ENCODE measurements at places on chromosomes 16 and 17.

DNA sequence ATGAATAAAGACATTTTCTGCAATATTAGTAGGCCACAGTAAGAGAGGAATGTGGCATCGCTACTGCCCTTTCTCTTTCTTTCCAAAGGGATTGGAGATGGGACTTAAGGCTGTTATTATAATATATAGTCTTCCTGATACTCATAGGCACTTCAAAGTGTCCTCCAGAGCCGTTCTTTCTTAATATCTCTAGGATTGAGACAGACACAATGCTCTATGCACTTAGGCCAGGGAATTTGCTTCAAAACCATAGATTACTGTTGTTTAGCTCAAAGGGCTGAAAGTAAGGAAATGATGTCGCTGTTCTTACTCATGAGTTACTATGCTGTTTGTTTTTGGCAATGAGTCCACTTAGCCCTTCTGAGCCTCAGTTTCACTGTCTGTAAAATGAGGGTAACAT lies 590.5 kb downstream of the CDH11 start:
- no peak for DNase-seq

GRCh38 chr16:49378816-49379215 lies 5.2 kb downstream of the C16orf78 start:
- DNase-seq, result no peak

DNA sequence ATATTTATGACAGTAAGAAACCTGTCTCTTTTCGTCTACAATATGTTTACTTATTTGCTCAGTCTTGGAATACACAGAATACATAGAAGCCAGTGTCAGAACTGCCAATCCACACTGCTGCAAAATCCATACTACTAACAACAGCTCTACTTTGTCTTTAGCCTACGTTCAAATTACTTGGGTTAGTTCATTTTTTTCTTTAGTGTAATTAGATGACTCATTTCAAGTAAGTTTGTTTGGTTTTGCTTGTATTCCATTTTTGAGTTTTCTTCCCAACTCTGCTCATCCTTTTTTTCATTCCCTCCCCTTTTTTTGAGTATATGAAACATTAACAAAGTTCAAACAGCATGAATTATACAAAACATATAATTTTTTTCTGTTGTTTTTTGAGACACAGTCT lies 16.9 kb downstream of the CMC2 start:
- no peak for DNase-seq

DNA sequence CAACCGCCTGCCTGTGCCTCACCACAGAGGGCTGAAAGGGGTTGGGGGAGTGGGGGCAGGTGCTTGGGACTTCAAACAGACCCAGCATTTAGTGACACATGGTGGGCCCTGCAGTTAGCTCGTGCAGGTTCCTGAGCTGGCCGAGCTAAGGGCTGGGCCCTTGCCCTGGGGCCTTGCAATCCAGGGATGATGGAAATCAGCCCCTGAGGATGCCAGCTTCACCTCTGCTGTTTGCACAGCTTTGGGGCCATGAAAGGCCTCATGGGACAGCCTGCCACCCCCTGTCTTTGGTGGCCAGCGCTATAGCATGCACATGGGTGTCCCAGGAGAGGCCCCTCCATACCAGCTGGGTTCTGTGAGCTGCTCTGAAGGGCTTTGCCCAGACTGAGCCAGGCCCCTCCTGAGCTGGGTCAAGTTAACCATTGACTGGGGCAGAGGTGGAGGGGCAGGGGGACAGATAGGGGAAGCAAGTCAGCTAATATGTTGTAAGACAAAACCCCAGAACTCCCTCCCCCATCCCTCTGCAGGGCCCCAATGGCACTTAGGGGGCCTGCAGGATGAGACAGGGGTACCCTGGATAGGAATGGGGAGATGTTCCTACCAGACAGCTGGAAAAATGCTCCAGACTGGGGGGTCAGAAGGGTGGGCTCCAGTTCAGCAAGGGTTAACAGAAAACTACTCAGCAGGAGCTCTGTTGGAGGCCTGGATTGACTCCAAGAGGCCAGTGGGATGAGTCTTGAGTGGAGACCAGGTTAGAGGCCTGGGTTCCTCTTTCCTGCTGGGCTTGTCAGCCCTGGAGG lies 692 bp downstream of the PRR15L start:
- DNase-seq, result no peak

DNA sequence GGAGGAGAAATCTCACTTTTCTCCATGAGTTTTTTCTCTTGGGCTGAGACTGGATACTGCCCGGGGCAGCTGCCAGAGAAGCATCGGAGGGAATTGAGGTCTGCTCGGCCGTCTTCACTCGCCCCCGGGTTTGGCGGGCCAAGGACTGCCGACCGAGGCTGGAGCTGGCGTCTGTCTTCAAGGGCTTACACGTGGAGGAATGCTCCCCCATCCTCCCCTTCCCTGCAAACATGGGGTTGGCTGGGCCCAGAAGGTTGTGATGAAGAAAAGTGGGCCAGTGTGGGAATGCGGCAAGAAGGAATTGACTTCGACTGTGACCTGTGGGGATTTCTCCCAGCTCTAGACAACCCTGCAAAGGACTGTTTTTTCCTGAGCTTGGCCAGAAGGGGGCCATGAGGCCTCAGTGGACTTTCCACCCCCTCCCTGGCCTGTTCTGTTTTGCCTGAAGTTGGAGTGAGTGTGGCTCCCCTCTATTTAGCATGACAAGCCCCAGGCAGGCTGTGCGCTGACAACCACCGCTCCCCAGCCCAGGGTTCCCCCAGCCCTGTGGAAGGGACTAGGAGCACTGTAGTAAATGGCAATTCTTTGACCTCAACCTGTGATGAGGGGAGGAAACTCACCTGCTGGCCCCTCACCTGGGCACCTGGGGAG lies 19.1 kb downstream of the NGFR start:
- DNase-seq, result peak; percentile 89

- no peak for DNase-seq
Measured at GRCh38 chr16:12387311-12387710, 410.8 kb downstream of the SNX29 start.

- no peak for DNase-seq
Measured at GRCh38 chr17:74355065-74355464, 6.6 kb downstream of the BTBD17 start.

DNA sequence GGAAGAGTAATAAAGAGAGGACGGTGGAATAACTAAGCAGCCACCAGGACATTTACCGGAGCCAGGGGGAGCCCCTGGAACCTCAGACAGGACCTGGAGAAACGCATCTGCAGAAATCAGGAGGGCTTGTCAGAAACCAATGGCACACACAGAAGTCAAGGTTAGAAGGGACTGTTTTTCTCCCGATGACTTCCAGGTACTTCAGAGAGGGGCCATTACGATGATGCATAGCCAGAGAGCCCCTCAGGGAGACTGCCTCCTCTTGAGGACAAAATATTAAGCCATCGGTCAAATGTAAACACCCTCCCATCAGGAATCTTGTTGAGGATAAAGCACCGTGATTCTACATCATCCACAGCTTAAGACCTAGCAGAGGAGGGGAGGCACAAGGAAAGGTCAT lies 333.6 kb upstream of the CDH5 start:
- no peak for DNase-seq

GRCh38 chr16:88064889-88065746 lies 113.9 kb downstream of the BANP start:
- no peak for DNase-seq

GRCh38 chr17:15377616-15378015 lies 36.2 kb upstream of the TEKT3 start:
- peak; percentile 49 for DNase-seq

DNA sequence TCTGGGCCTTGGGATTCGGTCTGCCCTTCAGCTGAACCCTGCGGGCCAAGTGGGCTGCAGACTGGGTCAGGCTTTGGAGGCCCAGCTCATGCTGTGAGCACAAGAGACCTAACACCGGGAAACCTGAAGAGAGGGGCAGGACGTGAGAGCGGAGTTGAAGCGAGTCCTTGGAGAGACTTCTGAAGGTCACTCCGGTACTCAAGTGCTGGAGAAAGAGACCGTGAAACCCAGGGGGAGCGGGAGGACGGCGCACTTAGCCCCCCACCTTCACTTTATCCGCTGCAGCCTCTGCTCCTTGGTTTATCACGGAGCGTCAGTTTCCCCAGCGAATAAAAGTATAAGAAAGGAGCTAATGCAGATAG lies 361 bp downstream of the UQCRC2 start:
- DNase-seq, result no peak

DNA sequence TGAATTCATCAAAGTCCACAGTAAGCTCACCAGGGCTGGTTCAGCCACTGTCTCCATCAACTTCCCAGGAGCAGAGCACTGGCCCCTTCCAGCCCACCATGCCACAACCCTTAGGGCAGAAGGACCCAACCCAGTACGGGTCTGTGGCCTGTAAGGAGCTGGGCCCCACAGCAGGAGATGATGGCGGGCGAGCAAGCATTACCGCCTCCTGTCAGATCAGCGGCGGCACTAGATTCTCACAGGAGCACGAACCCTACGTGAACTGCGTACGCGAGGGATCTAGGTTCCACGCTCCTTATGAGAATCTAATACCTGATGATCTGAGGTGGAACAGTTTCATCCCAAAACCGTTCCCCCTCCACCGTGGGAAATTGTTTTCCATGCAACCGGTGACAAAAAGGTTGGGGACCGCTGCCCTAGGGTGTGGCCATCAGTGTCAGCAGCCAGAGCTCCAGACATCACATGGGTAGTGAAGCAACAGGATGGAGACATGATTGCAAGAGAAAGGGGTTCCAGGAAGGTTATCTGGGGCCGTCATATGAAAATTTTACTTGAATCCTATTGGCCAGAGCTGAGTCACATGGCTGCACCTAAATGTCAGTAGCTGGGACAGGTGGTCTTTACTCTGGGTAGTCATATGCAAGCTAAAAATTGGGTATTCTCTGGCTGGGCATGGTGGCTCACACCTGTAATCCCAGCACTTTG lies 12.4 kb upstream of the SLC25A19 start:
- DNase-seq, result no peak

DNA sequence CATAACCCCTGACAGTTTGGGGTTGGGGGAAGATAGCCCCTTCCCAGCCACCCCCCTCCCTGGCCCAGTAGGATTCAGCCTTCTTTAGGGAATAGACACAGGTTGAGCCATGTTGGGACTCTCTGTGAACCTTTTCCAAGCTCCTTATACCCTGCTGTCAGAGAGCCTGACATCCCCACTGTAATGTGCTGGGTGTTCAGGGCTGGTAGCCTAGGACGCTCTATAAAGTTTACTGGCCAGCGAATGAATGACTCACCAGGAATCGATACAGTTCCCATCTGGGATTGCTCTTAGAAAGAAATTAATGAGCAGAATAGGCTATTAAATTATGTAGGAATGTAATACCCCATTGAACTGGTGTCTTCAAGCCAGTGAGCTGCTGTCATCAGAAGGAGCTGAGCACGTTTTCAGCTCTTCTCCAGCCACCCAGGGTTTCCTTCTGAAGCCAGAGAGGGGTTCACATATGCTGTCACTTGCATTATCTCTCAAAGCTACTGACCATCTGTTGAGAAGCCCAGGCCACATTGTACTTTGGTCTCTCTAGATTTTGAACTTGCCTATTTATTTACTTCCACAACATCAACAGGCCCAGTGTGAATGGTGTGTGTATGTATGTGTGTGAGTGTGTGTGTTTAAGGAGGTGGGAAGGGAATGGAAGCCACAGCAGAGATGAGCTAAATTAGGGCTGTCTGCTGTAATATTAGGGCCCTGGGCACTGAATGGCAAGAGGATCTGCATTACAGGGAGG lies 64.9 kb downstream of the SPACA3 start:
- DNase-seq, result no peak

DNA sequence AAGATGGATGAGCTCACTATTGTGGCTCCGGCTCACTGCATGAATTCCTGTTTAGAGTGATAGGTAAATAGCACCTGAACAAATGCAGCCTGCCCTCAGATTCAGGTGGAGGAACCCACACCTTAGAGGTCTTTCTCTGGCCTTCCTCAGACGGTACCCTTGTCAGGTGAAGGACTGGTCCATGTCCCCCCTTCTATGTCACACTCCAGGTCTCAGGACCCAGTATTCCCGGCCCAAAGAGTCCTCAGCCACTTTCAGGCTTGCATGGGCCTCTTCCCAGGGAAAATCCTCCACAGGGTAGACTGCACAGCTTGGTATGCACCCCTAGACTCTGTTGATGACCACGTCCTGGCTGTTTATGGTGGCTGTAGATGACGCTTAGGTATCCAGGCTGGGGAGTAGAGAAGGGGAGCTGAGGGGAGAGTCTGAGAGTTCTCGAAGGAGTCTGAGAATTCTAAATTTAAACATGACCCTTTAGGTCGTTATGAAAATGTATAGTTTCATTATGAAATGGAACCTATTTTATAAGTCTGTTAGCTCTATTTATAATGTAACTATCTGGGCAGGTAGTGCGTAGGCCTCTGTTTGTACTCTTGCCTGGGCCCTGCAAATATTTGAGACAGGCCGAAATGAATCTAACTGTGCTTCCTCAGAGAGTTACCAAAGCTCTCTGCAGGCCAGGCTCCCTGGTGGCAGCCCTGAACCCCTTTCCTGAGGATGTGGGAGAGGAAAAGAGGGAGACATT lies 32.5 kb upstream of the CCR7 start:
- no peak for DNase-seq

DNA sequence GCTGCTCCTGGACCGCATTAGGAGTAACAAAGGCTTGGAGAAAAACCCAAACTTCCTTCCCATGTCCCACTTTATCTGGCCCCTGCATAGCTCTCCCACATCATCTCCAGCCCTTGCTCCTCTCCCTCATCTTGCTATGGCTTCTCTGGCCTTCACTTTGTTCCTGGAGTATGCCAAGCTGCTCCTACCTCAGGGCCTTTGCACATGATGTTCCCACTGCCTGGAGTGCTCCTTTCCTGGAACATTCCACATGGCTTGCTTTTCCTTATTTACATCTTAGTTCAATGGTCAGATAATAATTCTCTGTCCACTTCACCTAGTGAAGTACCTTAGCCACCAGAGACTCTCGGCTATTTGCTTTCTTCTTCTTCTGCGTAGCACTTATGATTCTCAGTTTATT lies 4.3 kb upstream of the KSR1 start:
- DNase-seq, result no peak

- no peak for DNase-seq
Measured at GRCh38 chr17:68301438-68301959, 10.2 kb downstream of the ARSG start.

DNA sequence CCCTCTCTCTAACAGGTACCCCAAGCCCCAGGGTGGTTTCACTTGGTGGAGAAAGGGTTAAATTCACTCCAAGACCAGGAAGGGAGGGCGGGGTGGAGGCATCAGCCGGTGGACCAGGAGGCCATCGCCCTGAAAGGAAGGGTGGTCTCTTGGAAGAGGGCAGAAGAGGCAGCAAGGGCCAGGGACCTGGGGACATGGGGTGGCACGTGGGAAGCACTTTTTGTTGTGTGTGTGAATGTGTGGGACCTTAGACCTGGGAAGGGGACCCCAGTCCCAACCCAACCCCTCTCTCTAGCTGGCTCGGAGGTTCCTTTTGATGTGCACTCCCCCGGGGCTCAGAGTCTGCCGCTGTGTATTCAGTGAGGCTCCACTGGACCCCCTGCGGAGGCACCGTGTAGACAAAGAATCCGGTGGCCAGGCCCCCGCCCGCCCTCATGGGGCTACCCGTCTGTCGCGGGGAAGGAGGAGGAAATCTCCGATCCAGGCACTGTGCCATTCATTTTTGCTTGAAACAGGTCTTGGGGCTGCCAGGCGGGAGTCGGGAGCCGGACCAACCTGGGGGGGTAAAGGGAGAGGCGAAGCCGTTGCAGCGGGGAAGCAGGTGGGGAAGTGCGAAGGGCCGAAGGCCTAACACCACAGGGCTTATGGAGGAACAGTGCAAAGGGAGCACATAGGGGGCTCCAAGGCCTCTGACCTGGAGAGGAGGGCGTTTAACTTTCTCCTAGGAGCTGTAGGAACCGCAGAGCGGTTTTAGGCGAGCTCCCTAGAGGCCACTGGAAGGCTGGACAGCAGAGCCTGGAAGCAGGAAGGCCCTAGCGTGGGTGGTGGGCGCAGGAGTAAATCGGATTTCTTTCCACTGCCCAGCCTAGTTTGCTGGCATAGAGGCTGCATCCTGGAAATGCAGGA lies 3.2 kb upstream of the WNT3 start:
- no peak for DNase-seq

GRCh38 chr16:30813821-30814189 lies 26.8 kb upstream of the ZNF629 start:
- DNase-seq, result no peak

Measured in femur (tissue), 1 donor.